Stimulated activated CD8-positive, alpha-beta memory T cell treated with anti-CD3 and anti-CD28 coated beads, Interleukin-4, amount 100 ng/mL, for 48 hours (primary cell): ENCODE measurements at places on chromosomes 7 and 10.

DNA sequence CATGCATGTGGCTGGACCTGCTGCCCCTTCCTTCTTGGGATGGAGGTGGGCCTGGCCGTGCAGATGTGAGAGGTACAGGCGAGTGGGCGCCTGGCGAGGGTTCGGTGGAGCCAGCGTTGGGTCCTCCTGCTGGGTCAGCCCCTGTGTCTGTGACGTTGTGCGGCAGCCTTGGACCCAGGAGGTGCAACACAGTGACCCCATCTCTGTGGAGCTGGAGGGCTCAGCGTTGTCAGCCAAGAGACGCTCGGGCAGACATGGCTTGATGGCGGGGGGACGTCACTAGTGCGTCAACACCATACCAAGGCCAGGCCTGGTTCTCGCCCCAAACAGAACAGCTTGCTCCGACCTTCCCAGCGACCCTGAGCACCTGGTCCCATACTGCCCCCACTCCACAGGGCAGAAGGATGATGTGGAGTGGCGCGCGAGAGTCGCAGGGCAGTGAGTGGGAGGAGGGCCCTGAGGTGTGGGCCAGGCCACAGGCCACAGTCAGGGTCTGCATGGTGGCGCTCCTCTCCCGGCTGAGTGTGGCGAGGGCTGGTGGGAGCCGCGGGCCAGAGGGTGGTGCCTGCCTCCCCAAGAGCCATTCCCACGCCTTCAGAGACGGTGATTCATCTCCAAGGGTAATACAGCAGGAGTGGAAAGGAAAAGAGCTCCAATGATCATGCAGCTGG lies 184.4 kb downstream of the DNAJB6 start:
- peak; percentile 12 for DNase-seq

GRCh38 chr7:98641646-98642500 lies 24.8 kb downstream of the NPTX2 start:
- DNase-seq: no peak

DNA sequence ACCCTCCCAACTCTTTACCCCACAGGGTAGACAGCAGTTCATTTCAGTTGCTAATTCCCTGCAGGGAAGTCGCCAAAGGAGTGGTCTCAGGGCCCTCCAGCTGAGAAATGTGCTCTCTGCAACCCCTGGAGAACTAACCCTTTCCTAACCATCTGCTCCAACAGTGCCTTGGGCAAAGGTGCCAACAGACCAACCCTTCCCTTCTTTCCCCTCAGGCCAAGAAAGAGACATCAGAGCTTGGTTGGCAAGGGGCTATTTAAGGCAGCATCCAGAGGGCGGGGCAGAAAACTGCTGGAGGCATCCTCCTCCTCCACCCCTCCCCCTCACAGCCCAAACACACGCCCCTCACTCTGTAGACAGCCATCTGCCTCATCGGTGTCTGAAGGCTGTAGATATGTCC lies 1.7 kb downstream of the SORBS1 start:
- no peak for DNase-seq

DNA sequence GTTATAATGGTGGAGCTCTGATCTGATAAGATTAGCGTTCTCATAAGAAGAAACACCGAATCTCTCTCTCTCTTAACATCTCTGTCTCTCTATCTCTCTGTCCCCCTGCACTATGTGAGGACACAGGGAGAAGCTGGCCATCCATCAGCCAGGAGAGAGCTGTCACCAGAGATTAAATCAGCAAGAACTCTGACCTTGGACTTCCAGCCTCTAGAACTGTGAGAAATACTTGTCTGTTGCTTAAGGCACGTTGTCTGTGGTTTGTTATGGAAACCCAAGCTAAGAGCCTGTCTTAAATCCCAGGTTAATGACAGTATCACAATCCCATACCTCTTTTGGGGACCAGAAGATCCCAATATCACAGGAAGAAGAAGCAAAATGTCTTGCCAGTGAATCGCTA lies 132.0 kb upstream of the AKR1E2 start:
- DNase-seq: no peak

DNA sequence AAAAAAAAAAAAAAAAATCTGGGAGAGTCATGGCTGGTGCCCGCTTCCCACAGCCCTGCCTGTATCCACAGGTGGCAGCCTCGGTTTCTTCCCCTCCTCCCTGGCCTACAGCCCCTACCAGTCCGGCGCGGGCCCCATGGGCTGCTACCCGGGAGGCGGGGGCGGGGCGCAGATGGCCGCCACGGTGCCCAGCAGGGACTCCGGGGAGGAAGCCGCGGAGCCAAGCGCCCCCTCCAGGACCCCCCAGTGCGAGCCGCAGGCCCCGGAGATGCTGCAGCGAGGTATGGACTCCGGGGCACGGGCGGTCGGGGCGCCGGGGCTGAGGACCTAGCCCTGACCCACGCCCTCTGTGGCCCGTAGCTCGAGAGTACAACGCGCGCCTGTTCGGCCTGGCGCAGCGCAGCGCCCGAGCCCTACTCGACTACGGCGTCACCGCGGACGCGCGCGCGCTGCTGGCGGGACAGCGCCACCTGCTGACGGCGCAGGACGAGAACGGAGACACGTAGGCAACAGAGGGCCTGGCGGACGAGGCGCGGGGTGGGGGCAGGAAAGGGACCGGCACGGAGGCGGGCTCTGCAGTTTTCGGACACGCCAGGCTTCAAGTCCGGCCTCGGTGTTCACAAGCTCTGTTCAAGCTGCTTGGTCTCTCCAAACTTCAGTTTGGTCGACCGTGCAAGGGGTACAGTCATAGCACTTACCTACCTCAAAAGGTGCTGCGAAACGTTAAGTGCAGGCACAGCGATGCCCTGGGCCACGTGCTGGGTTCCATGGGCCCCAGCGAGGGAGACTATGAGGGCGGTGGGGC lies 3.9 kb downstream of the NFKB2 start:
- DNase-seq: peak; percentile 92

GRCh38 chr7:48398191-48398590 lies 226.9 kb downstream of the ABCA13 start:
- DNase-seq: no peak

DNA sequence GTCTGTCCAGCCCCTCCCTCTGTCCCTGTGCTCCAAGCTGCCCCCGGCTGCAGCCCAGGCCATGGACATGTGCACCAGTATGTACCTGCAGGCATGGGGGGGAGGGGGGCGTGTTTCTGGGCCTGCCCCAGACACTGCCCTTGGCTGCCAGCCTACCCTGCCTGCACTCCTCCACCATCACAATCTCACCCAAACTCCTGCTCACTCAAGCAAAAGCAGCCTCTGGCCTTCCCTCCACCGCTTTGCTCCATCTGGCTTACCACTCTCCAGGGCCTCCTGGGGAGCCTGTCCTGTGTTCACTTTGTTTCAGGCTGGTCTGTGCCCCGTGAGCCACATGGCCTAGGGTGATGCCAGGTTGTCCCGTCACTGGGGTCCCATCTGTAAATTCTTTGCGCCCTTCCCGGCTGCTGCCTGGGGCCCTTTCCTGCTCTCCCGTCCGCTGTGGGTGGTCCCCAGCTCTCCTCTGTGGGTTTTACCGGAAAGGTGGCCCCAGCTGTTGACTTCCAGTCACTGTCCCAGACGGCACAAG lies 33.3 kb upstream of the PPIF start:
- DNase-seq: no peak

DNA sequence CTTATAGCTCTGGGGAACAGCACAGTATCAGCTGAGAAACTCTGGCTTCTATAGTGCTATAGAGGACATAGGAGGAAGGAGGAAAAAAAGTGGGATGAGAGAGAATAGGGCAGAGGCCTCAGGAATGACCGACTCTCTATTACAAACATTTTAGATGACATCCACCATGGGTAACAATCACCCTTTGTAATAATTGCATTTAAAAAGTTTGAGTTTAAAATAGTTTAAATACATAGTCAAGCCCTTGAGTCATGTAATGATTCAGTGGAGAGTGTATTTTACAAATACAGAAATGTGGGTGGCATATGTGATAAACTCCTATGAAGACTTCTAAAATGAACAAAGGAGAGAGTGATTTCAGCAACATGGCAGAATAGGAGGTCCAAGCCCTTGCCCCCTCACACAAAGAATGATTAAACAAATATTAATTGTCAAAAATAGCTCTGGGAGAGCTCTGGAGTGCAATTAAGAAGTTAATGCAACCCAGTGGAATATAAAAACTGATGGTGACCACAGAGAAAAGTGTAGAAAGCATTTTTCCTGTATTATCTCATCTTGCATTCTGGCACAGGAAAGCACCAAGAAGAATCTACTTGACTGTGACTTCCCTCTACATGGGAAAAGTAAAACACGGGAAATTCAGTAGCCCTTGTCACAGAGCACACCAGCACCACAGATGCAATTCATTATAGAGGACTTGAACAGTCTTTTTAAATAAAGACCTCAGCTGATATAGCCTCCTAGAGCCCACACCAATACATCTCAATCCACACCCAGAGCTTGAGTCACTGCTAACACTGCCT lies 569.0 kb upstream of the SORCS1 start:
- DNase-seq: no peak

DNA sequence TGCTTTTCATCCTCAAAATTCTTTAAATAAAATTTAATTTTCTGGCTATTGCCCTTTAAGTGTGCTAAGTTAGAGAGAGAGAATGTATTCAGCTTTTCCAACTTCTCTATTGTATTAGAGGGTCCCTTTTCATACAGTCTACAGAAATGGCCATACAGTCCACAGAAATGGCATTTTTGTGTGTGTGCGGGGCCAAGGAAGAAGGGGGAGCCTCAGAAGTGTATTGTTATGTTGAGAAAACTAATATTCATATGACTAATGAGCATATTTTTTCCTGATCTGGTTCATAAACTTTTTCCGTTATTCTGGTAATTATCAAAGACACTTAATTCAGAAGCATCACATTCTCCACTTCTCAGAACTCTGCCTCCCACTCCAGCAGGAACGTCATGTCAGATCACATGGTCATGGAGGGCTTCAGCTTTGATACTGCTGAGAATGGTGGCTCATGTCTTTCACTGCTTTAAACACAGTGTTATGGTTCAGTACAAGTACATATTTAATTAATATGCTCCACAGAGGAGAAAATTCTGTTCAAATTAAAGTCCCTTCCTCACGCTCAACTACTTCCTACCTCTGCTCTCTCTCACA lies 37.1 kb downstream of the ELMO1 start:
- DNase-seq: peak; percentile 60

DNA sequence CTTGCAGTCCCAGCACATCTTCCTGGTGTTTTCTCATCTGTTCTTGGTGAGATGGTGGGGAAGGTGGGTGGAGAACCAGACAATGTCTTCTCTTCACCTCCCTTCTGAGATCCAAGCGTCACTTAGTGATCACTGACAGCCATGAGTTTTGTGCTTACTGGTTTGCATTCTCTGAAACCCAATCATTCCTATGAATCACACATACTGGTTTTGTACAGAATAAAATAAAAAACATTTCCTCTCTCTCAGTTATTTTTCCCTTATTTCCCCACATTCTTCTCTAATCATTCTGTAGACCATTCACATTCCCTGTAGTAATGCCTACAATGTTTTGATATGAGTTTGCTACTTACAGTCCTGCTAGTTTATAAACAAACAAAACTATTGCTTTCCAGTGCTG lies 143.8 kb upstream of the SLC13A1 start:
- DNase-seq: no peak

- no peak for DNase-seq
Measured at GRCh38 chr10:49287689-49288340, 11.2 kb upstream of the C10orf71 start.

GRCh38 chr7:33250421-33250871 lies 121.1 kb downstream of the BBS9 start:
- no peak for DNase-seq

DNA sequence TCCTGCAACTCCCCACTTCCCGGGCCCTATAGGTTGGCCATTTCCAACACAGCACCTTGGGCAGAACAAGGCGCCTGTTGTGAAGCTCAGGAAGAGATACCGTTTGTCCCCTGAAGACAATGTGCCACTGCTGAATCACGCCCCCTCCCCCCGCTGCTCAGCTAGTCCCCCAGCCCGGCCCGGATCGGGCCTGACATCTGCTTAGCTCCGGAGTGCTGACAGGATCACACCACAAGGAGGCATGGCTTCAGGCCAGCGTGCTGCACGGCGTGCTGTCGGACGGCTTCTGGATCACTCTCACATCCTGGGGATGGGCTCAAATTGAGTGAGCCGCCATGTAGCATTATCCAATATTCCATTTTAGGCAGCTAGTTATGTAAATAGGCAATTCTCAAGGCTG lies 62.1 kb upstream of the EFCAB10 start:
- no peak for DNase-seq

GRCh38 chr7:34900891-34901513 lies 136.3 kb downstream of the DPY19L1 start:
- DNase-seq: no peak

- no peak for DNase-seq
Measured at GRCh38 chr7:44922351-44922694, 37.0 kb upstream of the PURB start.

GRCh38 chr10:129854796-129855705 lies 109.0 kb downstream of the EBF3 start:
- DNase-seq: no peak

DNA sequence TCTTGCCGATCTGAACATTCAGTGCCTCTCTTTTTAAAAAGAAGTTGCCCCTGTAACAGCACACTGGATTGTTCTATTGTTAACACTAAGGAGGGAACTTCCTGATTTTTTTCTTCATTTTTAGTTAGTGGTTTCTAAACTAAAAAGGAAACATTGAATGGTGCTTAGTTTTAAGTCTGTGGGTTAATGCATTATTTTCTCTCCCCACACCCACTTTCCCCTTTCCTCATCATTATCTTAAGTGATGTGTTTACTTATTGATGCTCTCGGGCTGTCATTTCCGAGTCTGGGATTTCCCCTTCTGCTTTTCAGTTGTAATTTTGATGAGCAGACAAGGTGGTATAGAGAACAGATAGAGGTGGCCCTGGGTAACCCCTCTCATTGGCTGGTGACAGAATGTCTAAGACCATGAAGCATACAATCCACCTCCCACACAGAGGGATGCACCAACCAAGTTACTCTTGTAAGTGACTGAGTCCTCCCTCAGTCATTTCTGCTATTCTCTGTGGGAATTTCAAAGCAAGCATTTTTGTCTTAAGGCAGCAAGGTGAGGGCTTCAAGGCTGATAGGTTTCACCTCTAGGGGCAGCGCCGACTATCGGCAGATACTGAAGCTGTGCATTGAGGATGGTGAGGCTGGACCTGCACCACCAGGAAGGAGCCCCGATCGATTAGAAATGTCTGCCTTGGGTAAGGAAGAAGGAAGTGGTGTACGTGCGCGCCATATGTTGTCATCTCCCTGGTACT lies 49.5 kb downstream of the CHN2 start:
- peak; percentile 77 for DNase-seq

DNA sequence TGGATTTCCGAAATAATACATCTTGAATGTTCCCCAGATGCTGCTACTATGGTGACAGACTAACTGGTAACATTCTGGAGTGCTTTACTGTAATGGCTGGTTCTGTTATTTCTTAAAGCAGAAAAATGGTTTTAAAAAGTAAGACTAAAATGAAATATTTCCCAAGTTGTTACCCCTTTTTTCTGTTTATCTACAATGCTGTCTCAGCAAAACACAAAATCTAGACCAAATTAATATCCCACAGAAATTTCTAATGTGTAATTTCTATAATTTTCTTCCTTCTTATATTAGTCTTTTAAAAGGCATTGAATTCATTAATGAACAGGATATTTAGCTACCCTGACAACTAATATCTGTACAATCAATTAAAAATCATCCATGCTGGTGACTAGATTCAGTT lies 19.1 kb upstream of the MTERF1 start:
- no peak for DNase-seq

GRCh38 chr7:130884437-130885417 lies 150.7 kb upstream of the KLF14 start:
- DNase-seq: no peak
